ENCODE measurements at places on chromosomes 11 and 22.

GRCh38 chr11:20840341-20840740 is 171.0 kb downstream of the NELL1 start:
- no peak for DNase-seq

GRCh38 chr11:74462631-74463030 is 4.7 kb downstream of the KCNE3 start:
- no peak for DNase-seq

DNA sequence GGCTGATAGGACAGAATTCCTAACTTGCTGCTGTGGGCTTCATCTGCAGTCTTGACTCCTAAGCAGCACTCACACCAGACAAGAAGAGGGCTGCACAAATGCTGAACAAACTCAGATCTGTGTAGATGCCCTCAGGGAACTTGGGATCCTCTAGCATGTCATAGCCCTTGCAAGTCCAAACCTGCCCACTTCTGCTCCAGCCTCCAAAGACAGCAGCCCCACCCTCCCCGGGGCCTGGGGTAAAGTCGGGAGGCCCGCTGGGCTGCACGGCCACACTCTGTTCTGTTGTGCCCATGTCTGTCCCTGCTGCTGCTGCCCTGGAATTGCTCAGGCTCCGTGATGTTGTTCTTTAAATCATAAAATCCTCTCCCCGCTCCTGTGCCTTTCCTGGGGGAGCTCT is 28.3 kb downstream of the DRD2 start:
- no peak for DNase-seq

GRCh38 chr11:82195283-82195682 is 538.4 kb downstream of the FAM181B start:
- DNase-seq: no peak

GRCh38 chr11:57163160-57163868 is 18.4 kb upstream of the LRRC55 start:
- DNase-seq: no peak

- no peak for DNase-seq
These were observed 5.9 kb upstream of the SYCE3 start for GRCh38 chr22:50568626-50569025.

- DNase-seq: no peak
These were observed 45.5 kb downstream of the ENDOD1 start for GRCh38 chr11:95135155-95135554.

- DNase-seq: no peak
These were observed 77.9 kb upstream of the ANO1 start for GRCh38 chr11:70000228-70000627.

DNA sequence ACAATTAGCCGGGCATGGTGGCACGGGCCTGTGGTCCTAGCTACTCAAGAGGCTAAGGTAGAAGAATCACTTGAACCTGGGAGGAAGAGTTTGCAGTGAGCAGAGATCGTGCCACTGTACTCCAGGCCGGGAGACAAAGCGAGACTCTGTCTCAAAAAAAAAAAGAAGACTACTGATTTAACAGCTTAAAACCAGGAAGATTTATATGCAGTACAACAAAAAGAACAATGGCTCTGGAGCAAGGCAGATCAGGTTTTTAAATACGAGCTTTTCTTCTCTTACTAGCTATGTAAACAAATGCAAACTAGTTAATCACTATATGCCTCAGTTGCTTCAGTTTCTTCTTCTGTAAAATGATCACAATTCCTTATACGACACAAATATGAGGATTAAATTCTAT is 6.9 kb downstream of the FAM168A start:
- no peak for DNase-seq

DNA sequence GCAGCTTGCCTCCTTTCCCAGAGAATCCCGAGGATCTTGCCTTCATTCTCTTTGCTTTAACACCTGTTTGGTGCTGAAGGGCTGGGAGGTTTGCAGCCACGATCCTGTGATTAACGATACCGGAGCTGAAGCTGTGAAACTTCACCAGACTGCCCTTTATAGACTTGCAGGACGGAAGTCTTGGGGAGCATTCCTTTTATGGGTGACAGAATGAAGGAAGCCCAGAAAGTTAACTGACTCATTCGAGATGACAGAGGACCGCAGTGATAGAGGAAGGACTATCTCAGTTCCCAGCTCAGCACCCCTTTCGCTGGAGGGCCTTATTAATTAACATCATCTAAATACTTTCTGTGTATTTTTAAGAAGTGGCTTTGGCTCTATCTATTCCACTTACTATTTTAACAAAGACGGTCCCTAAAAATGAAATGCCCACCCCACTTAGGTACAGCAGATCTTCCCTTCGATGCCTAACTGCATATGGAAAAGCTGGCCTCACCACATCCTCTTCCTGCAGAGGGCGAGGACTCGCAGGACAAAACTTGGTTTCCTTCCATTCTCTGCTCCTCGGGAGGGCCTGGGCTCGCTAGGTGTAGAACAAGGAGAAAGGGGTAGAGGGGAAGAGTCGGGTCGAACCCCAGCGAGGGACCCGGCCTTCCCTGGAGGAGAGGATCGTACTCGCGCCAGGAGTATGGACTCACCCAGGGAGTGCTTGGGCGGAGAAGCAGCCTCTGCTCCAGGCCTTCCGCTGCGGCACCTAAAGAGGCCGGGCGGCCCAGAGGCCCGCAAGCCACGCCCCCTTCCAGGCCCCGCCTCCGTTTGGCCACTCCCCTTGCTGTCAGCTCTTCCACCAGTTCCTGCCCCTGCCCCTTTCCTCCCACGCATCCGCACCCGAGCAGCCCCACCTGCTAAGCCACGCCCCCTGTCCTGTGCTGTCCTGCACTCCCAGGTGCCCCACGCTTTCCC is 30.7 kb upstream of the USP47 start:
- no peak for DNase-seq

- DNase-seq: no peak
These were observed 124.5 kb downstream of the COMMD9 start for GRCh38 chr11:36164506-36165250.

DNA sequence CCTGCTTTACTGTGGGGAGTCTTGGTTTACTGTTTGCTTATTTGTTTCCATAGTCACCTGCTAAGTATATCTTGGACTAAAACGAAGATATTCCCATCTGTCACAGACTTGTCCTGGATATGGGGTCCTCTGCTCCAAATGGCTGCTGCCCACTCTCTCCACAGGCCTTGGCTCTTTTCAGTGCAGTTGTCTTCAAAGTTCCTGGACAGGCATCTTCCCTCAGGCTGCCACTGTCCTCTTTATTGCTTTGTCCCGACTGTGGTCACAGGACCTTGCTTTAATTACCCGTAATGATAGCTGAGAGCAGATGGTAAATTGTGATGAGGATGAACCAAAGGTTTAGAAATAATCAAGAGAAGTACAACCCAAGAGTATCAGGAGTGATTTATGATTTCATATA is 713.9 kb upstream of the CCDC179 start:
- DNase-seq: no peak

GRCh38 chr11:8332196-8332595 is 68.5 kb upstream of the LMO1 start:
- no peak for DNase-seq

DNA sequence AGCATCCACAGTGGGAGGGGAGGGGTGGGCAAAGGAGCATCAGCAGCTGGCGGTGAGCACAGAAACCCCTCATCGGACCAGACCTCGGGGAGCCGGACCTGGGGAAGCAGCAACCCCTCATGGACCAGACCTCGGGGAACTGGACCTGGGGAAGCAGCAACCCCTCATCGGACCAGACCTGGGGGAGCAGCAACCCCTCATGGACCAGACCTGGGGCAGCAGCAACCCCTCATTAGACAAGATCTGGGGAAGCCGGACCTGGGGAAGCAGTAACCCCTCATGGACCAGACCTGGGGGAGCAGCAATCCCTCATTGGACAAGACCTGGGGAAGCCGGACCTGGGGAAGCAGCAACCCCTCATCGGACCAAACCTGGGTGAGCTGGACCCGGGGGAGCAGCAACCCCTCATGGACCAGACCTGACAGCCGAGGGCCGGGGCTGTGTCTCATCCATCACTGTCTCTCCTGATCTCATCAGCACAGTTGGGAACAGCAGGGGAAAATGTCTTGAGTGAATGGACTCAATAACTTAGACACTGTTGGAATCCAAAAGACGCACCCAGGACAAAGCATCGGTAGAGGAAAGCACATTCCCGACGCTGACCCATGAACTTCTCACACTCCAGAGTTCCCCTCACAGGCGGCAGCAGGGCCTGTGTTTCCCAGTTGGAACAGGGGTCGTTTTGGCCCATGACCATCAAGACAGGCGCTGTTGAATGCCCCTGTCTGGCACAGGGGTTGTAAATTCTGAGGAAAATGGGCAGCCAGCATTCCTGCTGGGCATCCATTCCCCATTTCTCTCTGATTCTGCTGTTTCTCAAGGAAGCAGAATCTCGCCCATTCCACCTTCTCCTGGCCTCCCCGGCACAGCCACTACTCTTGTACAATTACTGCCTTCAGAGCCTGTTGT is 1494.6 kb downstream of the TBC1D22A start:
- DNase-seq: no peak

- DNase-seq: no peak
These were observed 11.1 kb downstream of the PPP6R3 start for GRCh38 chr11:68471360-68472340.

DNA sequence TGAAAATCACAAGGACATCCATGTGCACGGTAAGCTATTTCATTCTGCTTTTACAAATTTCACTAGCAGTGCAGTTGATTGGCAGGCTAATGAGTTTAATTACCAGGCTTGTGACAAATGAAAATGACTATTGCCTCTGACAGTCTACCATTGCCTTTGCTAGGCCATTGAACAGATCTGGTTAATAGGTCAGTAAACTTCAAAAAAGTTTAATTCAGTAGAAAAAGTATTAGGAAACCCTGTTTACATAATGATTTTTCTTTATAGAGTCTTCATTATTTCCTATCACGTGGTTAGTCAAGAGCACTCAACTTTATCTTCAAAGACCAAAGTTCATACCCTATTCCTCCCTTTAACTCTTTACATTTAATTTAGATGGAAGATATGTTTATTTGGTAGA is 77.0 kb downstream of the PRMT3 start:
- DNase-seq: no peak

- no peak for DNase-seq
These were observed 626 bp upstream of the F2 start for GRCh38 chr11:46718155-46719019.

DNA sequence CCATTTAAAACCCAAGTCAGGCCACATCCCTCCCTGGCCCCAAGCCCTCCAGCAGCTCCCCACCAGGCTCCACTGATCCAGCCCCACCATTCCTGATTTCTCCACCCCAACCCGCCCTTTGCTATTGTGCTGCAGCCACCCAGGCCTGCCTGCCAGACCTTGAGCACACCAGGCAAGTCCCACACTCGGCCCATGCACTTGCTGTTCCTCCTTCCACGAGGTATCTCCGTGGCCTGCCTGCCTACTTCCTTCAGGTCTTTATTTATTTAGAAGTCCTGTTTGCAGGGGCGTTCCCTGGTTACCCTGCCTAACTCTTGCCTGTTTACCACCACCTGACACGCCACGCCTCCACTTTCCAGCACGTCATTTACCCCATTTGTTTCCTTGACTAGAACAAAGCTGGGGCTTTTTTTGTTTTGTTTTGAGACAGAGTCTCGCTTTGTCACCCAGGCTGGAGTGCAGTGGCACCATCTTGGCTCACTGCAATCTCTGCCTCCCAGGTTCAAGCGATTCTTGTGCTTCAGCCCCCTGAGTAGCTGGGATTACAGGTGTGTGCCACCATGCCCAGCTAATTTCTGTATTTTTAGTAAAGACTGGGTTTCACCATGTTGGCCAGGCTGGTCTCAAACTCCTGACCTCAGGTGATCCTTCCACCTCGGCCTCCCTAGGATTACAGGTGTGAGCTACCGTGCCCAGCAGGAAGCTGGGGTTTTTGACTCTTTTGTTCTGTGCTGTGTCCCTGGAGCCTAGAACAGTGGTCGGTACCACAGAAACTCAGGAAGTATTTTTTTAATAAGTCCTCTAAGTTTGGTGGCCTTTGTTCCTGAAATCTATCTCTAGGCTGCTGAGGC is 6.7 kb downstream of the CENPM start:
- peak; percentile 92 for DNase-seq

Measured in stimulated activated CD4-positive, alpha-beta T cell treated with anti-CD3 and anti-CD28 coated beads, Interleukin-1b, Interleukin-23, amount 100 ng/mL, for 1 hour (primary cell).